ENCODE measurements at places on chromosomes 4 and X. TPM values are rescaled to one million over a fixed set of nuclear protein-coding genes. Genes with fewer than 3 reads are reported as not detected.
A peak's percentile ranks its signal among the peaks of the same experiment; 100 is the strongest.

GRCh38 chr4:28557755-28558154 lies 1697.1 kb downstream of the STIM2 start:
- no peaks in the 10 kb centered on the region for H3K27me3 ChIP-seq
- H3K36me3 ChIP-seq, result no peaks in the 10 kb centered on the region
- H3K27ac ChIP-seq, result no peak overlapping the region
- no peak overlapping the region for H3K4me3 ChIP-seq
- no peaks in the 10 kb centered on the region for H3K4me1 ChIP-seq

DNA sequence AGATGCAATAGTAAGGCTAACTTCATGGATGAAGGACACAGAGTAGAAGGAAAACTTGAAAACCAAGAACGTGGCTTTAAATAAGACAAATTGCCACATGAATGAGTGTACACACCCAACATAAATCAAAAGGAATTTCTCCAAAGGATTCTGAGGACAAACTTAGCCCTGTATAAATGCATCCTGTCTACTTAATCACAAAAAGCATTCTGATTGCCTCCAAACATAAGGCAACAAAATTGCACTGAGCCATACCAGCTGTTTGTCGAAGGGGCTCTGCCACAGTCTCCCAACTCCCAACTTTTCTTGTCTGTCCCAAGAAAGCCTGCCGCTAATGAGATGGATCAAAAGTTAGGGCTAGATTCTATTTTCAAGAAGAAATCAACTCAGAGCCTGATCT lies 194.3 kb downstream of the SOWAHB start:
- H3K27ac ChIP-seq, result peak overlapping the region; percentile 64
- H3K4me1 ChIP-seq, result peaks cover 32% of the 10 kb centered on the region
- DNase-seq, result no peak
- H3K27me3 ChIP-seq, result no peaks in the 10 kb centered on the region

GRCh38 chrX:20988118-20988517 lies 386.1 kb upstream of the CNKSR2 start:
- H3K36me3 ChIP-seq, result no peaks in the 10 kb centered on the region
- H3K27ac ChIP-seq, result no peak overlapping the region
- no peaks in the 10 kb centered on the region for H3K4me1 ChIP-seq

- peaks cover 34% of the 10 kb centered on the region for H3K4me1 ChIP-seq
- no peaks in the 10 kb centered on the region for H3K27me3 ChIP-seq
- DNase-seq, result no peak
- H3K27ac ChIP-seq, result peak overlapping the region; percentile 8
- H3K4me3 ChIP-seq, result no peak overlapping the region
These were observed 67.6 kb upstream of the MTNR1A start for GRCh38 chr4:186622788-186623464.

DNA sequence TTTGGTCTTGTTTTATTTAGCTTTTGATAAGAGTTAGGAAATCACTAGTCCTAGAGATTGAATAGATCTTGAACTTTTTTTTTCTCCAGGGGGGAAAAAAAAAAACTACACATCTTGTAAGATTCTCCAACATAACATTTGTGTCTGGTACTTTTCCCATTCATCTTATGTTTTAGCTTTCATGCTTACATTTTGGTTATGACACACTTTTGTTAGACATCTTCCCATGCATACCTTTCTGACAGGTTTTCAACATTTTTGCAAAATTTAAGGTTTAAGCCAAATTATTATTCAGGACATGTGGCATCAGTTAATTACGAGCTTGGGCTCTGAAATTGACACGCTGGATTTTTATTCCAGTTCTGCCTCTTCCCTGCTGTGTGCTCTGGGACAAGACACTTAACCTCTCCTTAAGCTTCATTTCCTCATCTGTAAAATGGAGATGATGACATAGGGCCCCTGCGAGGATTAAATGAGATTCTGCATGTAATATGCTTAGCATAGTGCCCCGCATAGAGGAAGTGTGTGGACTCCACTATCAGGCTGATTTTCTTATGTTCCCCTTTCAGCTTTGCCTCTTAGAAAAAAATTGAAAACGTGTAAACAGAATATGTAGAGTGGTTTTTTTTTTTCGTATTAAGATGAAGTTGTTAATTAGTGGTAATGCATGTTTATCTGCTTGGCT lies 5.3 kb downstream of the KIT start:
- H3K36me3 ChIP-seq, result no peaks in the 10 kb centered on the region
- no peak for DNase-seq

GRCh38 chr4:8879574-8879973 lies 7.9 kb upstream of the HMX1 start:
- no peak overlapping the region for H3K27ac ChIP-seq
- H3K27me3 ChIP-seq, result peaks cover 97% of the 10 kb centered on the region
- no peaks in the 10 kb centered on the region for H3K36me3 ChIP-seq

- DNase-seq, result no peak
- H3K4me3 ChIP-seq, result no peak overlapping the region
- no peaks in the 10 kb centered on the region for H3K36me3 ChIP-seq
These were observed 134.2 kb downstream of the CAMK2D start for GRCh38 chr4:113627321-113627720.

DNA sequence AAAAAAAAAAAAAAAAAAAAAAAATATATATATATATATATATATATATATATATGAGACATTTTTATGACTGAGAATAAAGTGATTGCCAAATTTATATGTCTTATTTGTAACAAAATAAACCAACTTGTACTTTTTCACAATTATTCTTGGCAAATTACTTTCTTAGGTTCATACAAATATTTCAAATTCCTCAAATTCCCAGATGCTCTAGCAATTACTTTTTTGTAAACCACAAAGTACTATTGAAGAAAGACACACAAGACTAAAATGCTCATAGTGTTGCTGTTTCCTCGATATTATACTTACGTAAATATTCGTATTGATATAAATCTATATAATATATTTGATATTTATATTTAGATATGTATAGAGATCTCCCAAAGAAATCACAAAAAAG lies 390.0 kb downstream of the FAT4 start:
- H3K27me3 ChIP-seq, result no peaks in the 10 kb centered on the region
- no peak overlapping the region for H3K4me3 ChIP-seq
- no peaks in the 10 kb centered on the region for H3K36me3 ChIP-seq
- H3K4me1 ChIP-seq, result no peaks in the 10 kb centered on the region
- DNase-seq, result no peak

DNA sequence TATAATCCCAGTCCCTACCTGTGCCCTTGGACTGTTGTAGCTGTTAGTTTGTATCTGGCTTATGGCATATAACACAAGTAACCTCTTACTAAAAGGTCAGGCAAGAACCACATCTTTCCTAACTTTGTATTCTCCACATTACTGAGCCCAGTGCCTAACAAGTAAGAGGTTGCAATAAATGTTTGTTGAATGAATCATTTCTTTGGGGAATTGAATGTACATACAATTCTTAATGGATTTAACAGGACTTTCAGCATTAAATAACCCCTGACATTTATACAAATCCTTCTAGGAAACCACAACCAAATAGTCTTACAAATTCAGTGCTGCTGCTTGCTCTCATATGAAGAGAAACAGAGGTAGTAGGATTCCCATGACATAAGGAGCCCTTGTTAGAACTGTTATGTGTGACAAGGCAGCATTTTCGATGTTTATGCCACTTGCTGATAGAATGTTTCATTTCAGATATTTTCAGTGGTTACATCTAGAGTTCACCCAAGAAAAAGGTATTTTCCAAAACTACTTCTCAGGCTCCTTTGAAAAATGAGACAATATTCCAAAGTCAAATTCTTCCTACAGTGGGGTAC lies 62.0 kb downstream of the MBNL3 start:
- no peaks in the 10 kb centered on the region for H3K27me3 ChIP-seq
- no peaks in the 10 kb centered on the region for H3K36me3 ChIP-seq
- no peaks in the 10 kb centered on the region for H3K4me1 ChIP-seq
- no peak overlapping the region for H3K27ac ChIP-seq
- no peak overlapping the region for H3K4me3 ChIP-seq

The TMA16 gene
- 7.1 TPM for total RNA-seq

The KCNE5 gene
- total RNA-seq, result not detected

The TGIF2LX gene
- total RNA-seq, result not detected

The NUP62CL gene
- total RNA-seq, result 1.1 TPM

The CLIC2 gene
- 11.7 TPM for total RNA-seq

The SHROOM4 gene
- 10.5 TPM for total RNA-seq

The UTP14A gene
- total RNA-seq, result 7.5 TPM

The PDE6B gene
- 2.7 TPM for total RNA-seq

The ERAS gene
- not detected for total RNA-seq

The SMAD1 gene
- total RNA-seq, result 10.1 TPM

Measured in left ventricle myocardium inferior (tissue), 1 donor.